ENCODE measurements at places on chromosomes 1 and 21. TPM values are rescaled to one million over a fixed set of nuclear protein-coding genes. Genes with fewer than 3 reads are reported as not detected.

DNA sequence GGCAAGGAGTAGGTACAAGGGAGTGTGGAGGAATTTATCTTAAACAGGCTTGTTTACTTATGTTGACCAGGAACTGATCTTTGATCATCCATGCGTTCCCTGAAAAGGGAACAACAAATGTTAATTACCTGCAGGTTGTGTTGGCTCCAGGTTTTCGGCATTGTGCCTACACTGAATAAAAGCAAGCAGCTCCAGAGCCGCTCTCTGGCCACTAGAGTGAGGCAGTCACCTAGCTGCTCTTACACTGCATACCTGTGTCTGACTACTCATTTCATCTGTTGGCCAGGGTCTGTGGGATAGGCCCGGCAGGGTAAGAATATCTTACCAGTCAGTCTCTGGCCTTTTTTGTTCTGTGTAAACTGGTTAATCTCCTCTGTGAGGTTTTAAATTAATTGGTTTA is 183.6 kb downstream of the HFM1 start:
- DNase-seq, result no peak
- no peak overlapping the region for H3K4me3 ChIP-seq
- no peak overlapping the region for H3K27ac ChIP-seq
- H3K36me3 ChIP-seq, result no peaks in the 10 kb centered on the region
- H3K4me1 ChIP-seq, result no peaks in the 10 kb centered on the region

DNA sequence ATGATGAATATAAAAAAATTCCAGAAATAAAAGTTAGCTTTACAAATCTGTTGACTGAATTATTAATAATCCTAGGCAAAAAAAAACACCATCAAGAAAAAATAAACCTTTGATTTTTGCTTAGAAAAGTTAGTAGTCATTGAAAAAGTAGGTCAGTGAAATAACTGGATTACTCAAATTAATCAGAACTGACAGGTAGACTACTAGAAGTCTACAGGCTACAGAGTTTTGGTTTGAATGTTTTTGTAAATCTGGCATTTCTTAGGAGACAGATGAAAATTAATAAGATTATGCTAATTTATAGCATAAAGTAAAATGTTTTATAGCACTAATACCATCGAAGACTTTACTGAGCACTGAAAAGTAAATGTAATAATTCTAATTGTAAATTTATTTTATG is 511.9 kb downstream of the PTPRC start:
- H3K4me3 ChIP-seq, result no peak overlapping the region
- no peaks in the 10 kb centered on the region for H3K27me3 ChIP-seq
- H3K27ac ChIP-seq, result no peak overlapping the region
- no peaks in the 10 kb centered on the region for H3K36me3 ChIP-seq
- DNase-seq, result no peak

DNA sequence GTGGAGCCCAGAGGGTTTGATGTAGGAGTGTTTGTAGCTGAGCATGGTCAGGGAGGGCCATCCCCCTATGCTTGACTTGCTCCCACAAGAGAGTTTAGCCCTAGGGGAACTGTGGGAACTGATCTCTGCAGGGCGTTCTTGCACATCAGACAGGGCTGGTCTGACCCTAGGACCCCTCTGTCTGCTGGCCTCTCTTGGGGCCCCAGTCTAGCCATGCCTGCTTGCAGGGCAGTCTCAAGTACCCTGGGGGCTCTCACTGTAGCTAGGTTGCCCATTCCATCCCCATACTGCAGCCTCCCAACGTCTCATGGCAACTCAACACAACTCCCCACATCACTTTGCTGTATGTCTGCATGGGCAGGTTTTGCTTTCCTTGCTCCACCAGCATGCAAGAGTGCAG is 1250.7 kb upstream of the B3GALT2 start:
- no peak overlapping the region for H3K27ac ChIP-seq
- no peak overlapping the region for H3K4me3 ChIP-seq
- DNase-seq, result no peak
- H3K27me3 ChIP-seq, result no peaks in the 10 kb centered on the region
- H3K36me3 ChIP-seq, result no peaks in the 10 kb centered on the region

- H3K4me1 ChIP-seq, result peaks cover 9% of the 10 kb centered on the region
- no peak overlapping the region for H3K27ac ChIP-seq
- H3K36me3 ChIP-seq, result no peaks in the 10 kb centered on the region
- no peak overlapping the region for H3K4me3 ChIP-seq
- DNase-seq, result no peak
- no peaks in the 10 kb centered on the region for H3K27me3 ChIP-seq
These were observed 45.3 kb downstream of the PIK3CD start for GRCh38 chr1:9696793-9697192.

Gene S100A14
- not detected for total RNA-seq

Gene BLACAT1
- not detected for total RNA-seq

Gene INKA2
- total RNA-seq, result 5.4 TPM

All from chondrocyte (in vitro differentiated cells).